ENCODE measurements at places on chromosomes 6 and 20.
A peak's percentile ranks its signal among the peaks of the same experiment; 100 is the strongest.

- peak; percentile 24 for DNase-seq
Observed at GRCh38 chr20:8389381-8390036, 257.4 kb downstream of the PLCB1 start.

DNA sequence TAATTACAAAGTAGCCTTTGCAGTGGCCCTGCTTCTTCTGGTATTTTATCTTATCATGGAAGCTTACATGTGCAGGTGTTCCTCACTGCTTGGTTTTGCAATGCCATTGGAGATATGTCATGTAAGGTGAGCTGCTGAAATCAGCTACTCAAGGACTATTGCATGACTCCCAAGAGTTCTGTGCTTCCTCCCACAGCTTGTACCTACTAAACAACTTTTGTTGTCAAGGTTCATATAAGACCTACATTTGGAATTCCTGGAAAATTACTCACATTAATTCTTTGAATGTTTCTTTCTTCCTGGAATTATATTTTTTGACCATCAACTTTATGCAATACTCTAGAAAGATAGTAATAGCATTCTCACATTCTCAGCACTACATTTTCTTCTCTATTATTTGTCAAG lies 427.5 kb upstream of the HSF2 start:
- DNase-seq = no peak

DNA sequence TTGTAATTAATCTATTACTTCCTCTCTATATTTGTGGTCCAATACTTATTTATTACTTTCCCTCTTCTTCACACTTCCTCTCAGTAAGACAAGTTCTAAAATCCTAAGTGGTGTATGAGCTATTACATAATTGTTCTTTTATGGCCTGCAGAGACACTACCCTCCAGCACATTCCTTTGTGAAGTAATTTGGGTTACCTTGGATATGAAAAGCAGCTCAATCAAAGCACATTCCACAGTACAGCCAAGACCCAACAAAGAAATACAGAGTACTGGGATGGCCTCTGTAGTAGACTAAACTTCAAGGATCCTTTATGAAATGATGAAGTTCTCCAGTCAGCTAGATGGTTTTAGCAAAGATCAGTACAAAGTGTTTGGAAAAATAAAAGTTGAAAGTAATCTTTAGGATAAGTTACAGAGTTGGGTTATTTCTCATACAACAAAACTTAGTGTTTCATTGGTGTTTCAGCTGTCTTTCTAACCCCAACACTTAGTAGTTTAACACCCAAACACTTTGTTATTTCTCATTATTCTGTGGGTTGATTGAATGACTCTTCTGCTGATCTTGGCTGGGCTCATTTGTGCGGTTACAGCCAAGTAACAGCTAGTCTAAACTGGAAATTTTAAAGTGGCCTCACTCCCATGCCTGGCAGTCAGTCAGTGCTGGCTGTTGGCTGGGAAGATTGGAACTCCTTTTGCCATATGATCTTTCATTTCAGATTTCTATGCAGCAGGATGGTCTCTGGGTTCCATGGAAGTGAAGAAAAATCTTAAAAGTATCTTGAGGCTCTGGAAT lies 161.5 kb upstream of the POU3F2 start:
- DNase-seq = no peak

DNA sequence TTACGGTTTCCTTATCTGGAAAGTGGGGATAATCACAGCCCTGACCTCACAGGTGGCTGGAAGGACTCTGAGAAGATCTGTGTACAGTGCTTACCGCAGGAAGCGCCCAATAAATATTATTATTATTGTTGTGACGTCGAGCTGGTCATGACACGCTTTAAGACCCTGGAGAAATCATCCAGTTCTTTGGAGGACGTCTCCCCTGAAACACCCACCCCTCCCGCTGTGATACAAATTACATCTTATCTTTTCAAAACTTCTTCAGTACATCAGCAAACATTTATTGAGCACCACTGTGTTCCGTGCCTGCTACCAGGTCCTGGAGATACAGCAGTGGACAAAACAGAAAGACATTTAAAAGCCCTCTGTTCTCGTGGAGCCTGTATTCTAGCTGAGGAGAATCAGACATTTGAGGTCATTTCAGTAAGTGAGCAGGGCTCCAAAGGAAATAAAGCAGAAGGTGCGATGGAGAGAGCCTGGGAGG lies 118.7 kb downstream of the CEBPB start:
- no peak for DNase-seq

GRCh38 chr6:105713474-105714118 lies 310.7 kb upstream of the PREP start:
- peak; percentile 2 for DNase-seq

DNA sequence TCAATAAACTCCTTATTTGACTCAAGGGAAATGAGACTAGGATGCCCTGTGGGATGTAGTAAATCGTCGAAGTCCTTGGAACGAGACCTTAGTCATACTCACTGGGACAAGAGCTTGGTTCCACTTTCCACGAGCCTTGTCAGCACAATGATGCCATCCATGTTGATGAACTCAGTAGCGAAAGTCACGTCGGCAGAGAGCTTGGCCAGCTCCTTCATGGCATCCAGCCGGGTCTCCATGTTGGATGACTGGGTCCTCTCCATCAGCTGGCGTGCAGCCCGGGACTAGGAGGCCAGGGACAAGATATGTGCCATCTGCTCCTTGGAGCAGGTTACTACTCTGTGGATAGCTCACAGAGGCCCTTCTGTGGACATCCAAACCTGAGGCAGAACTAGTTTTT lies 17.5 kb downstream of the ELMO2 start:
- no peak for DNase-seq

- no peak for DNase-seq
Observed at GRCh38 chr6:130796313-130796905, 30.8 kb upstream of the SMLR1 start.

DNA sequence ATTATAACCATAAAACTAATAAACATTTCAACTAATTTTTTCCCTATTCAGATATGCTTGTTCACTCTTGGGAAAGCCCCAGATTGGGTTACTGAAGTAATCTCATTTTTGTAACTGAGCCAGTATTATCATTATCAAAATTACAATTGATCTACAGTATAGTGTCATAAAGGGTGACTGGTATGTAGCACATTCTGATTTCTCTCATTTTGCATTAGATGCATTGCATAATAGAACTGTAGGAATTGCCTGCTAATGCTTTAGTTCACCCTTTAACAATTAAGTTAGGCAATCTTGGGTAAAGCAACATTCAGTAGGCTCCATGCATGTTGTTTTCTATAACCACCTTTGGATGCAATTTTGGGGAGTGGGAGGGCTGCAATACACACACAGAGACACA lies 150.8 kb upstream of the FLRT3 start:
- no peak for DNase-seq

DNA sequence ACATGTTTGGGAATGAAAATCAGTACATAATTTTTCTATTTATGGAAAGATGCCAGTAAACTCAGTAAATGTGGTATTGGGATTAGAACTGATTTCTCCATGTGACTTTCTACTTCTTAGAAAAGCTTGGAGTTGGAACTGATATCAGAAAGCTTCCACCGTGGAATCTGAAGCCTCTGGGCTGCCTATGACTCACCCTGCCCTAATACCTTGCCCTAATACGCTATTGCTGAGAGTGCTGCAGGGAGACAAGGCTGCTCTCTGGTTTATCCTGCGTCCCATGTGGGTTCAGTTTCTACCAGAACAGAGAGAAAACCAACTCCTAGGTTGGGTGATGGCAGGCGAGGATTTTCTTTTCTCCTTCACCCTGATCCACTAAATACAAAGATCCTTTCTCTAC lies 3.3 kb upstream of the STMND1 start:
- no peak for DNase-seq

- DNase-seq = no peak
Observed at GRCh38 chr20:62415354-62416111, 8.4 kb upstream of the CABLES2 start.

DNA sequence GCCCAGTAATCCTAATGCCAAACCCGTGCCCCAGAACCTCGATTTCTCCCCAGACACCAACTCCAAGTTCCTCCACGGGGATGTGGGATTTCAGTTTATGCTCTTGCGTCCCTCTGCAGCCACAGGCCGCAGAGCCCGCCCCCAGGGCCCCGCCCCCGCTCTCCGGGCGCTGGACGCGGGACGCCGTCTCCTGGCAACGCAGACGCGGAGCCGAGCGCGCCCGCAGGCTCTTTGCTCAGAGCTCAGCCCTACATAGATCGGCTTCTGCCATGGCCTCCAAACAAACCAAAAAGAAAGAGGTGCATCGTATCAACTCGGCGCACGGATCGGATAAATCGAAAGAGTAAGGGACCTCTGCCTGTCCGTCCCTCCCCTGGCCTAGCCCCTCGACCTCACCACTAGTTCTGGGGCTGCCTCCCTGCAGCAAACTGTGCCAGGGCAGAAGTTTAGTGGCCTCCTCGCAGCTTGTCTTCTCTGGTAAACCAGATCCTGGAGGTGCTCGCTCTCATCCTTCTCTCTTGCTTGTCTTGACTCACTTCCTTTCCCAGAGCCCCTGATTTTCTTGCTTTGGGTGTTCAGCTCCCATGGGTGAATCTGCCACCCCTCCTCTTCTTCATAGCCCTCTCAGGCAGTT lies at the start of gene ADGB:
Gene ADGB, plus strand, starts transcription at position 201 of the 634 bp plus-strand sequence. Its CDS starts 69 bp downstream, at position 270.
- DNase-seq = peak; percentile 78

DNA sequence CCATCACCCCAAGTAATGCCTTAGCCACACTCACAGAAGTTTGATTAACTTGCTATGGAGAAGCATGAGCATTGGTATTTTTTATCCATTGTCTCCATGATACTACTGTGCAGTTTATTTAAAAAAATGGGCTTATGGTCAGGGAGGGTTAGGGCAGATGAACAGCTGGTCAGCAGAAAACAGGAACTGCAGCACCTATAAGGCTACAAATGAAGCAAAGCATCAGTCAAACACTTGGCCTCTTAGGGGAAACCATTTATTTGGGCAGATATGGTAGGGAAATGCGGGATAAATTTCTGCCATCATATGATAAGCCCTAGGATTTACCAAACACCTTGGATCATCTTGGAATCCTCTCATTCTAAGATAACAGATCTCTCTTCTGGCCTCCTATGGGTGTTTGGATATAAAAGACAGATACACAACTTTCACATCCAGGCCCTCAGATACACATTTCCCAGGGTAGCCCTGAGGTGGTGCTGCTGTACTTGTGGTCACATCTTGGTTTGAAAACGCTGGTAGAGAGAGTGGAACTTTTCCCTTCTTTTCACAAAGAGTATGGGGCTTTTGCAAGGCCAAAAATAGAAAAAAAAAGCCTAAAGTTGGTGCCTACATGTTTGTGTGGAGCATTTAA lies 42.8 kb upstream of the AHI1 start:
- DNase-seq = no peak

- DNase-seq = no peak
Observed at GRCh38 chr6:157185986-157186385, 137.3 kb downstream of the TMEM242 start.

DNA sequence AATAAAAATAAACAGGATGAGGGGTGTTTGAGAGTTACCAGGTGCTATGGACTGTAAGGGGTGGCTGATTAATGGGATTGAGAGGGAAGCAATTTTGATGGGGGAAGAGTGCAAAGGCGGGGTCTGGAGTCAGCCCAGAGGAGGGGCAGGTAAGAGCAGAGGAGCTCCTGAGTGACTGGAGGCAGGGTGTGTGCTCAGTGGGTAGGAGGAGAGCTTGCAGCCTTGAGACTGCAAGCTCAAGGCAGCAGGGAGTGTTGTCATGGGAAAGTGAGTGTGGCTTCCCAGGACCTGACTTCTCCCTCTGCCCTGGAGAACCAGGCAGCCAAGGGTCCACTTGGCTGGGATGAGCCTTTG lies 54.2 kb downstream of the RAB44 start:
- no peak for DNase-seq

GRCh38 chr20:2349801-2350200 lies 30.9 kb upstream of the TGM6 start:
- DNase-seq = no peak

DNA sequence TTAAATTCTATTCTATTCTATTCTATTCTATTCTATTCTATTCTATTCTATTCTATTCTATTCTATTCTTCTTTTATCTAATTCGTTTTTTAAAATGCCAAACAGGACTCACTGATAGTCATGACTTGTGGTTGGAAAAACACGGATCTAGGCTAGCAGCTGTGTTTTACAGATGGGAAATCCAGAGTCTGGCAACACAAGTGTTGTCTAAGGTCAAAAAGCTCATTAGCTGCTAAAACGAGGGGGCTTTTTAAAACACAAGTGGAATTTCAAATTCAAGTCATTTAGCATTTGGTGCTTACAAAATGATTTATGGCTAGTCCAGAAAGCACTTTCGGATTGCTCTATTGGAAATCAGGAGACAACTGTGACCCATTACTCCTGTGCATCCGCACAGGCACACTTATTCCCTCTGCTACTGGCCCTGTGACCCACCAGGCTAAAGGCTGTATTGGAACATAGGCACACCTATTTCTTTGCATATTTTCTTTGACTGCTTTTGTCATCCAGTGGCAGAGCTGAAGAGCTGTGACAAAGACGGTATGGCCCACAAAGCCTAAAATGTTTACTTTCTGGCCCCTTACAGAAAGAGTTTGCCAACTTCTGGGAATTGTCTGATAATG lies 17.8 kb upstream of the MLIP start:
- no peak for DNase-seq

GRCh38 chr6:53059648-53060589 lies 5.3 kb upstream of the FBXO9 start:
- no peak for DNase-seq

DNA sequence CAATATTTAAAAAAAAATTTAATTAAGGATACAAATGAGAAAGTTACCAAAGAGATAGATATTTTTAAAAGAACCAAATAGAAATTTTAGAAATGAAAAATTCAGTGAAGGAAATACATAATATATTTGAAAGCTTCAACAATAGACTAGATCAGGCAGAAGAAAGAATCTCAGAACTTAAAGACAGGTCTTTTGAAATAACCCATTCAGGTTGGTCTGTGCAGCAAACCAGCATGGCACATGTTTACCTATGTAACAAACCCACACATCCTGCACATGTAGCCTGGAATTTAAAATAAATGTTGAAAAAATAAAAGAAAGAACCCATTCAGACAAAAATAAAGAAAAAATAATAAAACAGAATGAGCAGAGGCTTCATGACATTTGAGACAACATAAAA lies 221.1 kb upstream of the ID4 start:
- DNase-seq = no peak

DNA sequence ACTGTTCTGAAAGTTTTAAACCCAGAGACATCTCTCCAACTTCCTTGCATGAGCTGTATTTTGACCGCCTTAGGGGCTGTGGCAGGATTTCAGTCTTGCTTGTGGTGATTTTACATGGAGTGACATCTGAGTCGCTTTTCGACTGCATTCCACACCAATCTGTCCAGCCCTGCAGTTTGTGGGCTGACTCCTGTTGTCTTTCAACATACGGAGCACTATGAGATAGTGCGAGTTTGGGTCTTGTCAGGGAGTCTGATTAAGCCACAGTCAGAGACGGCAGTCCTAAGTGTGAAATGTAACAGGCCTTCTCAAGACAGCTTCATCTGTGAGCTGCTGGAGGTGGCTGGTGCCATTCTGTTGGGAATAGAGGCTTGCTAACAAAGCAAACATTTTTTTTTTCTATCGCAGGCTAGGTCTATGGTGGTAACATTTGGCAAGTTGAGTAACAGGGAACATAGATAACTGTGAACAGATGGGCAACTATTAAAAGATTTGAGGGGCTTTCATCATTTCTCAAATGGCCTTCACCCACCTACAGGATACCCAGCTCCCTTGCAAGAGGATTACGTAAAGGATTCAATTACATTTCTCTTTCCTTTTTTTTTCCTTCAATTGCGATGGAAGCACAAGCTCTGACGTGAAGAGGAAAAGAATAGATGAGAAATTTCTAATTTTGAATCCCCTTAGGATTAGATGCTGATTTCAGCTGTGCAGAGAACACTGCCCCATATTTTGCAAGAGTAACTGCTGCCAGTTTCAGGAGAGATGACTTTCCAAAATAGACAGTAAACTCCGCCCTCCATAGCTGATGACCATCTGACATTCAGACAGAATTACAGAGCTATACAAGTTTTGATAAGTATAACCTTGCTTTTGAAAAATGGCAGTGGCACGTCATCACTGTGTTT lies 25.1 kb downstream of the CAP2 start:
- DNase-seq = no peak

All from MV-4-11 (cell line).